ENCODE measurements at places on chromosomes 7 and 10. TPM values are rescaled to one million over a fixed set of nuclear protein-coding genes. Genes with fewer than 3 reads are reported as not detected.

FGL2 gene
- polyA plus RNA-seq, result 97.1 TPM

DNA sequence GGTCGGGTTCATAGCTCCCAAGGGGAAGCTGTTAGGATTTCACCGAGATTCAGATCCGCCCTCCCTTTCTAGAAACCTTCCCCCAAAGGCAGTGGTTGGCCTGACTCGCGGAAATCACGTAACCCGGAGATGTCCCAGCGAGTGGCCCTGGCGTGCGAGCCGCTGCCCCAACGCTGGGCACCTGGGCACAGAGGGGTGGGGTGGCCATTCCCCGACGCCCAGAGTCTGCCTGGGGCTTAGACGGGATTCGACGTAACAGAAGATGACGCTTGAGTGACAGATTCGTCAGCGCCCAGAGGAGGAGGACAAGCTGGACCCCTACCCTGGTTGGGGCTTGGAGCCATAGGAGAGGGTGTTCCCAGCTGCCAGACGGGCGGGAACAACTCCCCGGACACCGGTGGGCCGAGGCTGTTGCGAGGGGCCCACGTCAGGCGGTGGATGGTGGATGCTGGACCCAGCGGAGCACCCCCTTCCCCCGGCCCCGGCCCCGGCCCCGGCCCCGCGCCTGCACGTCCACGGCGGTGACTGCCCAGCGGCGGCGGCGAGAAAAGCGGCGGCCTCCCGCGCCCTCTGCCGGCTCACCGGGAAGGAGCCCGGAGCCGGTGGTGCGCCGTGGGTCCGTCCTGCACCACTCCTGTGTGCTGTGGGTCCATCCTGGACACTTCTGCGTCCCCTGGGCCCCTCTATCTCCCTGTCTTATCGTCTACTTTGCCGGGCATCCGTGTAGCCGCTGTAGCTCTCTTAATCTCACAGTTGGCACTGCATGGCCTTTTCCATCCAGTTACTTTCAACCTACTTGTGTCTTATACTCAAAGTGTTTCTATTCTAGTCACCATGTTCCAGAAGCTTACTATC lies 35.4 kb upstream of the KNDC1 start:
- no peaks in the 10 kb centered on the region for H3K4me1 ChIP-seq
- H3K4me3 ChIP-seq, result no peak overlapping the region
- no peaks in the 10 kb centered on the region for H3K27me3 ChIP-seq

- no peak overlapping the region for H3K4me3 ChIP-seq
- H3K4me1 ChIP-seq, result peaks cover 5% of the 10 kb centered on the region
- no peak overlapping the region for H3K27ac ChIP-seq
- H3K36me3 ChIP-seq, result no peaks in the 10 kb centered on the region
- H3K27me3 ChIP-seq, result no peaks in the 10 kb centered on the region
- no peak for DNase-seq
Measured at GRCh38 chr7:12297283-12298108, 86.4 kb downstream of the TMEM106B start.

GRCh38 chr7:149316606-149317005 lies 54.6 kb downstream of the ZNF783 start:
- H3K4me1 ChIP-seq, result no peaks in the 10 kb centered on the region
- no peaks in the 10 kb centered on the region for H3K27me3 ChIP-seq
- H3K36me3 ChIP-seq, result no peaks in the 10 kb centered on the region
- DNase-seq, result no peak
- H3K4me3 ChIP-seq, result no peak overlapping the region

DNA sequence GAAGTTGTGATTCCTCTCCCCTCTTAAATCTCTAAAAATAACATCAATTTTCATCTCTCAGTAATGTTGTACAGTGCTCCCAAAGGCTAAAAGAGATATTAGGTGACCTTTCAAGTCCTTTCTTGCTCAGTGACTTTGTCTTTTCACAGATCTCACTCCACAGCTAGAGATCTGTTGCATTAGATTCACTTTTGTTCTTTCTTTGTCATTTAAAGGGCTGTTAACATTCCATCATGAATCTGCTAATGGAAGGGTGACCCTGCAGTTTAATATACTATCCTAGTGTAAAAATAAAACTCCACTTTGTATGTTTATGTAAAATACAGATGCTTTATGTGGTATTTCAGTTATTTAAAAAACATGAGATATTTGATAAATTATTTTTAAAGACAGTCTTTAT lies 30.5 kb downstream of the GNAI1 start:
- DNase-seq, result no peak
- no peaks in the 10 kb centered on the region for H3K27me3 ChIP-seq
- no peak overlapping the region for H3K4me3 ChIP-seq
- H3K4me1 ChIP-seq, result no peaks in the 10 kb centered on the region
- H3K36me3 ChIP-seq, result no peaks in the 10 kb centered on the region
- no peak overlapping the region for H3K27ac ChIP-seq
